Airway epithelial cell (primary cell): ENCODE measurements at places on chromosomes 5 and 9. TPM values are rescaled to one million over a fixed set of nuclear protein-coding genes. Genes with fewer than 3 reads are reported as not detected.

Gene SAXO1
- total RNA-seq: 0.49 TPM in 1 of 2 replicates, not detected in the other

Gene SLCO4C1
- under 0.01 and 0.21 TPM in 2 replicates for total RNA-seq

Gene TGFBI
- 499 and 586 TPM in 2 replicates for total RNA-seq

Gene HMMR
- total RNA-seq: 26.5 and 34.5 TPM in 2 replicates

Gene GCNT4
- 1.3 and 3.1 TPM in 2 replicates for total RNA-seq

Gene SOX30
- total RNA-seq: not detected in 2 replicates

Gene SERF1A
- total RNA-seq: 4.8 and 9.3 TPM in 2 replicates

Gene EPB41L4B
- 17.4 and 19.0 TPM in 2 replicates for total RNA-seq

Gene PCDHA9
- not detected in 2 replicates for total RNA-seq

Gene LIX1
- total RNA-seq: not detected in 2 replicates

Gene PCDHA1
- total RNA-seq: 0.14 TPM in 2 replicates

Gene SLC6A18
- total RNA-seq: not detected in 2 replicates

Gene TSSK1B
- 0.14 and 0.37 TPM in 2 replicates for total RNA-seq

Gene HINT2
- 19.9 and 24.8 TPM in 2 replicates for total RNA-seq

Gene QRFP
- total RNA-seq: not detected in 2 replicates

Gene GABRP
- 0.09 and 0.35 TPM in 2 replicates for total RNA-seq

Gene BHMT2
- total RNA-seq: not detected in 2 replicates

Gene SLIT3
- 0.88 and 1.3 TPM in 2 replicates for total RNA-seq

Gene PPP2R2B
- 0.21 TPM in 1 of 2 replicates, not detected in the other for total RNA-seq

Gene CD14
- 0.35 TPM in 1 of 2 replicates, not detected in the other for total RNA-seq
